ENCODE measurements at places on chromosomes 16 and 17.

DNA sequence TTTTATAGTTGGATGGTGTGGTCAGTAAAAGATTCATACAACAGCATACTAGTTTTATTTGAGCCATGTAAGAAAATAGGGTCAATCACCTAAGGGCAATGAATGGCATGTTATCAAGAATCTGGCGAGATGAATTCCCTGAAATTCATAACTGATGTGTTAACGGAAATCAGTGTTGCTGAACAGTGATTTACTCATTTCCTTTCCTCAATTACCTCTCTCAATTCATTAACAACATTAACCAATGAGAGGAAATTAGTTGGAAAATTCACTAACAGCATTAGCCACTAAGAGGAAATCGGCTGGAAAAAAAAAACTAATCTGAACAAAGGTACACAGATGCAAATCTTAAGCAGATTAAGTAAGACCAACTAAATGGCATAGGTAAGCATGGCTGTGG, 6.3 kb downstream of the CMTR2 start:
- no peak for DNase-seq

DNA sequence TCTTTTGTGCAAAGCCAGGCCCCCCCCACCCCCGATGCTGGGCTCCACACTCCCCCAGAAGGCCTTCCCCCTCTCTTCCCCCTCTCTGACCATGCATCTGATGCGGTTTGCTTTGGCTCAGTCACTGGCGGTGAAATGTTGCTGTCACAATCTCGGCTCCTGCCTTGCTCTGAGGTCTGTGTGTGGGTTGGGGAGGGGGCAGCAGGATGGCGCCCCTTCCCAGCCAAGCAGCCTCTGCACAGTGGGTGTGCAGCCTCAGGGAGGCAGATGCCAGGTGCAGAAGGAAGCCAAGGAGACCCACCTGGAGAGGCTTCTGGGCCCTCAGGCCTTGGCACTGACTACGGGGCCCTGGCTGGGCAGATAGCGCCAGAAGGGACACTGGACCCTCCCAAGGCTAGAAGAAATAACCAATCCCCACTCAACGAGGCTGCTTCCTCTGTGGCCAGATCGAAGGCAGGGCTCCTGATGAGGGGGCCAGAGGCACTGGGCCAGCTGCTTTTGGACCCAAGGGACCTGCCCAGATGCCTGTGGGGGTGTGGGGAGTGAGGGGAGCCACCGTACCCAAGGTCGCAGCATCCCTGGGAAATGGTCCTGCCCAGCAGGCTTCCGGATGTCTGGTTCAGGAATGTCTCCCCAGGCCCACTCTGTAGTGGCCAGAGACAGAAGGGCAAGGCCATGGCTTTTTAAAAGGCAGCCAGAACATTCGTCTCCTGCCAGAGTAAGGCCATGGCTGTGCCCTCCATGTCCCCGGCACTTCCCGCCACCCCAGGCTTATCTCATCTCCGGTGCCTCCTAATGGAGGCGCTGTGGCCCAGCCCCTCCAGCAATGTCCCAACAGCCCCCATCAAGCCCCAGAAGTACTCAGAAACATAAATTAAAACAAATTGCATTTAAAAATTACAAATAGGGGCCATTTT, 43.4 kb upstream of the SLC38A10 start:
- DNase-seq: no peak

DNA sequence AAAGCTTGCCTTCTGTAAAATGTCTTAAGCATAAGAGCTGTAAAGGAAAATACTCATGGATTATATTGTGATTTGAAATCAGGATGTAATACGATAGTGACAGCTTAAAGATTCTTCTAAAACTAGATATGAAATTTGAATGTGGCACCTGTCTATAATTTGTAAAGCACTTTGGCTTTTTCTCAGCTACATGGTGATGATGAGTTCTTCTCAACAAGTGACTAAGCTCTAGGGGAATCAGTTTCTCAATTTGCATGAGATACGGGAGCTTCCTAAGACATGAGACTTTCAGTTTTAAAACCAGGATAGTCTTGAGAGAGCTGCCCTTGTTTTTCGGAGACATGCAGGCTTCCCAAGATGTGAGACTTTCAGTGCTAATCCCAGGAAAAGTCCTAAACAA, 439.2 kb downstream of the CDH13 start:
- DNase-seq: no peak

- DNase-seq: no peak
These were observed 298.1 kb upstream of the N4BP1 start for GRCh38 chr16:48907906-48908634.

DNA sequence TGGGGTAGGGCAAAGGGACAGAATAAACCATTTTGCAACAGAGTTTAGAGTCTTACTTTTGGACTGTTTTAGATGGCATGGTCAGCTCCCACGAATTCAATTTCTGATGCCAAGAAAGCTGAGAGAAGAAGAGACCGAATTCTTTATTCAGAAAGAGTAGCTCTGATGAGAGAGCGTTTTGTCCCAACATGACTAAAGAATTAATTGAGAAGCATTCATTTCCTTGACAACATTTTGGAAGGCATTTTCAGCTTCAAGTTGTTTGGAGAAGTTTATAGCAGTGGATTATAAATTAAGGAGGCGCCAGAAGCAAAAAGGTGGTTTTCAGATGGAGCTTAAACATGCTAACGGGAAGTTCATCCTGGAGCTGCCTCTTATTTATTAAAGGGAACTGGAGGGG, 12.2 kb downstream of the GAN start:
- no peak for DNase-seq

- no peak for DNase-seq
These were observed 99.4 kb upstream of the SDK2 start for GRCh38 chr17:73743518-73744201.

DNA sequence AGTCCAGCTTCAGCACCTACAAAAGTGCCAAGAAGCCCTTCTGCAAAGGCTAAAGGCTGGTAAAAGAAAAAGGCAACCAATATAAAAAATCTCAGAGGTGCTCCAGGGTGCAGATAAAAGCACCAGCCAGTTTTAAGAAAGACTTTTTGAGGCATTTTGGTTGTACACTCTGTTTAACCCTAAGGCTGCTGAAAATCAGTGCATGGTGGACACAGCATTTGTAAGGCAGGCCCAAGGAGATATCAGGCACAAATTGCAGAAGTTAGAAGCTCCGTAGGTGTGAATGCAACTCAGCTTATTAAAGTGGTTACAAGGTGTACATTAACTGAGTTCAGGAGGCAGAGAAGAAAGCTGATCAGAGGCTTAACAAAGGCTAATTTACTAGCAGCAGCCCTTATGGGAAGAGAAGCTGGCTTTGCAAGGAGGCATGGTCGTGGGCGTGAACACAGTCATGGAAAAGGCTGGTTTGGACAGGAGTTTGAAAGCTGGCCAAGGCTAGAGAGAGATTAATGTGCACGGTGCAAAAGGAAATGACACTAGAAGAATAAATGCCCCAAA, 21.1 kb downstream of the ACSM1 start:
- no peak for DNase-seq

GRCh38 chr17:33299115-33299514, 6.0 kb upstream of the ASIC2 start:
- no peak for DNase-seq

DNA sequence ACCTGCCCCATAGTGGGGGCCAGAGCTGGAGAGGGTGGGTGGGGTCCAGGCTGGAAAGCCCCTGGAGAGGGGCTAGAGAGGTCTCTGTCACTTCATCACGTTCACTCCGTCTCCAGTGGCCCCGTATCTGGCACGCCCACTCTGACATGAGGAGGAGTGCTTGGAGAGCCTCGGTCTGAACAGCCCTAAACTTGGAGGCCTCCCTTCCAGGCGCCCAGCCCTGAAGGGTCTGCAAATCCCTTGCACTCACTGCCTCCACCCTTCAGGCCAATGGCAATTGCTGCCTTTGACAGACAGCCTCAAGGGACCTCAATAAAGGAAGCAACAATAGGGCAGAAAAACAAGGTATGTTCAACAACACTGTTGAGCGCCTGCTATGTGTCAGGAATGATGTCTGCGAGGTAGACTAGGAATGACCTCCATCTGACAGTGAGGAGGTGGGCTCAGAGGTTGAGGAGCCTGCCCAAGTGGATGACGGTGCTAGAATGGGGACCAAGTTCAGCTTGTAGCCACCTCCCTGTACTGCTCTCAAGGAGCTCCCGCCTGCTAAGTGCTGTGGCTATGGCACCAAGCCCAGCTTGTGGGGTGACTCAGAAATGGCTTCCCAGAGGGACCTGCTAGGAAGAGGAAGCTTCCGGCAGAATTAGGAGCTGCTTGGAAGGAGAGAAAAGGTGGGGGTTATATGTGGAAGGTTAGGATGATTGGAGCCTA, 2.9 kb upstream of the EPX start:
- peak; percentile 32 for DNase-seq

GRCh38 chr17:81870131-81870980, 781 bp downstream of the ARHGDIA start:
- DNase-seq: peak; percentile 56

DNA sequence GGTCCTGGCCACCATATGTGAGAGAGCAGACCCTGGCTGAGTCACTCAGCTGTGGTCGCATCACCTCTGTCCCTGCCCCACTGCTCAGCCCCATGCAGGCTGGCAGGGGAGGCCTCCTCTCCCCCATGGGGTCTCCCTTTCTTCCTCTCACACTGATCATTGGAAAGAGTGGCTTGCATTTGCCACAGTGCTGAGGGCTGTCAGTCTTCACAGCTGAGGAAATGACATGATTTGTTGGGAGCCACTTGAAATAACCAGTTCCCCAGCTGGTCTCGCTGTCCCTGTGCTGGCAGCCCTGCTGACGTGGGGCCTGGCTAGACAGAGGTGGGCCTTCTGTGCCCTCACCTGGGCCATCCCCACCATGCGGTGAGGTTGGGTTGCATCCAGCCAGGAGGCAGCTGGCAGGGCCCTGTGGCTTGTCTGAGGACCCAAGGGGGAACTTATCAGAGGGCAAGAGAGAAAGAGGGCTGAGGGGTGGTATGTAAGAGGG, 30.1 kb upstream of the MED9 start:
- DNase-seq: no peak
